ENCODE measurements at places on chromosomes 1 and 21.

- no peak for DNase-seq
Observed at GRCh38 chr1:167675440-167675839, 45.4 kb downstream of the RCSD1 start.

- no peak for DNase-seq
Observed at GRCh38 chr1:213744780-213745179, 243.0 kb upstream of the PROX1 start.

- DNase-seq, result no peak
Observed at GRCh38 chr1:166080967-166081870, 85.6 kb downstream of the FAM78B start.

DNA sequence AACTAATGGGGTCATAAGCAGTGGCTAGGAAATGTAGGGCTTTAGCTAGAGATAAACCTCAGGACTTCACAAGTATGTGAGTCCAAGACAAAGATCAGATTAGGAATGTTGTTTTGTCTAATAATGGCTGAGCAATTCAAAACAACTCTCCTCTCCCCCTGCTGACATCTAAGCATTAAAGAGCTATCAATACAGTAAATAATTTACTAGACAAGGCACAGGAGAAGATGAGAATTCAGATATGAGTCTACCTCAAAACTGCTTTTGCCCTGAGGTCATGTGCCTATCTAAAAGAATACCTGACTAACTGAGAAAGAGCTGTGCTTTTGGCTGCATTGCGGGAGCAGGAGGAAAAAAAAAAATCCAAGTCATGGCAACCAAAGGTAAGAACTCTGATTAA, 86.8 kb downstream of the SPATA17 start:
- no peak for DNase-seq

DNA sequence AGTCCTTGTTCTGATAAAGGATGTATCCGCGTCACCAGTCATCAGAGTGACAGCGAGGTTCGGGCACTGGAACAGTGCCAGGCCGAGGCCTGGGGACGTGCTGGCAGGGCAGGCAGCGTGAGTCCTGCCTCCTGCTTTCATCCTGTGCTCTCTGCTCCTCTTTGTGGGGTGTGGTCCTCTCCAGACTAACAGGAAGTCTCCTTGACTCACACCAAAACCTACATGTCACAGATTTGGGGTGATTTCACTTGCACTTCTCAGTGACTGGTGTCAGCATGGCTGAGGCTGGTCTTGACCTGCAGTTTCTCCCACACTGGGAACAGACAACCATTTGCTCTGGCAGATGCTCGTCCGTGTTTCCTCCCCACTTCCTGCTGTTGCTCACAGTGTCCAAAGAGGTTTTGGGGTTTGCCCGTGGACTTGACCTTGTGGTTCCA, 8.8 kb upstream of the NLRP3 start:
- DNase-seq, result peak; percentile 45

DNA sequence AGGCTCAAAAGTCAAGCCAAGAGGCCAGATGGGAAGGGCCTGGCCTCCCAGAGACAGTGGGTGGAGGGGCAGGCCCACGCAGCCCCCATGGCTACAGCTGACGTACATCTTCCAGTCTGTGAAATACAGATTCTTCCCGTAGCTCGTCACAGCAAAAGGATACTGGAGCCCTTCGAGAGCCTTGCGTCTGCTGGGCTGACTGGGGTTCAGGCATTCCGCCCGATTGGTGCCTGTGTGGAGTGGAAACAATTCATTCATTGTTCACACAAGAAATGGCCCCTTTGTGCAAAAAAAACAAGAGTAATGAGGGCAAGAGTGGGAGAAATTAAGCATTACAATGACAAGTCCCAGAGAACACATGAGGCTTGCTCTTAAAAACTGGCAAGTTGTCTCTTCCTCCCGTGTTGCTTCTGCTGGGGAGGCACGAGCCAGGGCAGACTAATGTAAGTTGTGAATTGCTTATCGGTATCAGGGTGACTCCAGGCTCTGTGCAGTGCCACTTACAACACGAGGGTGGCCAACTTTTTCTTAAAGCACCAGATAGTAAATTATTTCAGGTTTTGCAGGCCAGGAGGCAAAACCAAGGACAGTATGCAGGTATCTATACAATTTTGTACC, 85.1 kb downstream of the NID1 start:
- DNase-seq, result no peak

GRCh38 chr1:184567637-184568036, 180.8 kb downstream of the C1orf21 start:
- DNase-seq, result no peak

DNA sequence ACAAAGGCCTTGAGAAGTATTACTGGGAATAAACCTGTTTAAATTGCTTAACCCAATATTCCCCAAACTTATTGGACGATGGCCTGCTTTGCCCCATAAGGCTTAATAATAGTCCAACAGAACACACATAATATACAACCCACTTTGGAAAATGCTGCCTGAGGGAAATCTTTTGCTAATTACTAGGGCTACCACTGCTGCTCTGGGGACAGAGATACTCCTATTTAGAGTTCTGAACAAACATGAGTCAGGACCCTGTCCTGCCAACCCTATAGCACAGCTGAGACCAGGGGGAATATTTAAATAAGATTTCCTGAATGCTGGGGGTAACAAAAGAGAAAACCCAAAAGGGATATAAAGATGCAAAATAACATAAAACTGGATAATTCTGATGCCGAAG, 139.1 kb downstream of the BRINP2 start:
- DNase-seq, result no peak

DNA sequence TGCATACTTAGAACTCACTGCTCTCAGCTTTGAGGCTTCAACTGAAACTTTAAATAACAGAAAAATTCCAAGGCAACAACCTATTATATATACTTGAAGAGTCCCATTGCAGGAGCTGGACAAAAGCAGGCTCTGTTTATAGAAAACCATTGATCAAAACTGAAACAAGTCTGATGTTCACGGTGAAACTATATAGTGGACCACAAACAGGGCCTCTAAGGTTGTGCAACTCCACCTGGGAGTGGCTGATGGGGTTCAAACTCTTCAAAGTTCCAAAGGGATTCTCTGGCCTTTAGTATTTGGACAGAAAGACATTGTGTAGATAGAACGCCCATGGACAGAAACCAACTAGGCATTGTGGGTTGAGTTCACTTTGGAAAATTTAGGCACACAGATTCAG, 140.3 kb downstream of the ZC3H11B start:
- DNase-seq, result no peak

DNA sequence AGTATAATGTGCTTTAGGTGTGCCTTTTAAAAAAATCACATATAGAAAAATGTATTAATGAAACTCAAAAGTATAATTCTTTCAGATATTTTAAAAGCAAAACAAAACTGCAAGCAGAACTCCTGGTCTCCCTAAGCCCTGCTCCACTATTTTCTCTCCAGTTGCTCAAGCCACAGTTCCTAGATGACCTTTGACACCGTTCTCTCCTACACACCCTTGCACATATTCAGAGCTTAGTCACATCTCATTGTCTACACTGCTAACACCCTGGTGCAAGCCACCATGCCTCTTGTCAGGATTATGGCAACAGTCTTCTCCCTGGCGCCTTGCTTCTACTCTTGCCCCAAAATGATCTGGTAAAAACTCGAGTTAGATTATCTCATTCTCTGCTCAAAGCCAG, 50.2 kb upstream of the ROR1 start:
- no peak for DNase-seq

DNA sequence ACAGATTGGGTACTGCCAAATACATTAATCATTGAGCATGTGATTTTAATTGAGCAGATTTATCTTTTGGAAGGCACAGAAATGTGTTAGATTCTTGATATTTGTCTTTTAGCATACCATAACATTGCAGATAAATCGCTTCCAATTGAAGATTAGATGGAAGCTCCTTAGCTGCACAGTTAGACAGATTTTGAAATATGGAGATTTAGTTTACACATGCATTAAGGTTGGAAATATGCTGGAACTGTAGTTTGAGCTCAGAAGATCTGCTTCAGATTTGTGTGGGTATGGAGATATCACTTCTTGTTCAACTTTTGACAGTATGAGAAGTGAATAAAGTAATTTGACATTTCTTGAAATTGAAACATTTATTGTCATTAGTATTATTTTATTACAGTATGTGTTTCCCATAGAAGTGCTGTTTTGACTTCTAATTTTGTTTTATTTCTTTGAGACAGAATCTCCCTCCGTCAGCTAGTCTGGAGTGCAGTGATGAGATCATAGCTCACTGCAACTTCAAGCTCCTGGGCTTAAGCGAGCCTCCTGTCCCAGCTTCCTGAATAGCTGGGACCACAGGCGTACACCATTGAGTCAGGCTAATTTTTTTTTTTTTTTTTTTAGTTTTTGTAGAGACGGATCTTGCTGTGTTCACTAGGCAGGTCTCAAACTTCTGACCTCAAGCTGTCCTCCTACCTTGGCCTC, 29.1 kb downstream of the THRAP3 start:
- DNase-seq, result no peak

DNA sequence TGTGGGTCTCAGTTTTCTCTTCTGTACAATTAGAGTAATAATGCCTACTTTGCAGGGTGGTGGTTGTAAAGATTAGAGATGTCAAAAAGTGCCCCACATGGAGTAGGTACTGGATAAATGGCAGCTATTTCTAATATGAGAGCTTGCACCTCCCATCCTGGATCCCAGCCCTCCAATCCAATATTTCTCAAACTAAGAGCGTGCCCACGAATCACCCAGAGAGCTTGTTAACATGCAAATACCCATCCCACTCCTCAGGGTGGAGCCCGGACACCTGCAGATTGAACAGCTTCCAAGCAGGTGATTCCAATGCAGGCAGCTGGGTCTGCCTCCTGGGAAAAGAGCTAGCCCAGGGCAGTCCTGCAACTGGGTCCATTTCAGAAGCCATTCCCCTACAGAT, 33.0 kb downstream of the LRRN2 start:
- no peak for DNase-seq

GRCh38 chr1:97726386-97726785, 194.4 kb downstream of the DPYD start:
- DNase-seq, result no peak

DNA sequence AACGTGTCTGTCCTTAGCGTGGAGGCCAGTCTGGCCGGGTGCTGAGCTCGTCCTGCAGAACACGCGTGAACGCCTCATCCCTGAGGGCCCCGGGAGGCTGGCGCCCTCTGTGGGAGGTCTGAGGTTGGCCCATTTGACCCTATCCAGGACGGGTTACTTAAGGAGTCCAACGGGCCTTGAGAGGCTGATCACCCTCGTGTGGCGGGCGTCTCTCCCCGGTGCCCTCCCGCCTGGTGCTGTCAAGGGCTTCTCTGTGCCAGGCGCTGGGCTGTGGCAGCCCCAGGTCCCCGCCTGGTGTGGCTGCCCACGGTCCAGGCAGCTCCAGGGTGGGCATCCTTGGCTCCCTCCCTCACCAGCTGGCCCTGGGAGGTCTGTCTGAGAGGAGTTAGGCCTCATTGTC, 9.7 kb downstream of the SKI start:
- DNase-seq, result no peak

DNA sequence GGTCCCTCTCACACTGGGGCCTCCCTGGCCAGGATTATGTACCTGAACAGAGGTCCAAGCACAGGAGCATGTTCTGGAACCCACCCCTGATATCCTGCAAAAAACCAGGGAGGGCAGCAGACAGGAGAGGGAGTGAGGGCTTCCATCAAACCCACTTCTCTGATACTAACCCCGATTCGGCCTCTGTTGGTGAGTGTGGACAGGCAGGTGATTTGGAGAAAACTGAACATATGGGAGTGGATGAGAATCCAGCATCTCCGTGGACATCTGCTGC, 215.3 kb downstream of the MATN1 start:
- no peak for DNase-seq

- no peak for DNase-seq
Observed at GRCh38 chr1:55129194-55129728, 85.9 kb downstream of the USP24 start.

GRCh38 chr1:196148367-196148970, 459.8 kb downstream of the KCNT2 start:
- no peak for DNase-seq

- no peak for DNase-seq
Observed at GRCh38 chr1:227774821-227775661, 39.8 kb downstream of the SNAP47 start.

- no peak for DNase-seq
Observed at GRCh38 chr1:12587981-12588640, 29.9 kb downstream of the DHRS3 start.

- no peak for DNase-seq
Observed at GRCh38 chr1:163745204-163745603, 423.4 kb downstream of the NUF2 start.

DNA sequence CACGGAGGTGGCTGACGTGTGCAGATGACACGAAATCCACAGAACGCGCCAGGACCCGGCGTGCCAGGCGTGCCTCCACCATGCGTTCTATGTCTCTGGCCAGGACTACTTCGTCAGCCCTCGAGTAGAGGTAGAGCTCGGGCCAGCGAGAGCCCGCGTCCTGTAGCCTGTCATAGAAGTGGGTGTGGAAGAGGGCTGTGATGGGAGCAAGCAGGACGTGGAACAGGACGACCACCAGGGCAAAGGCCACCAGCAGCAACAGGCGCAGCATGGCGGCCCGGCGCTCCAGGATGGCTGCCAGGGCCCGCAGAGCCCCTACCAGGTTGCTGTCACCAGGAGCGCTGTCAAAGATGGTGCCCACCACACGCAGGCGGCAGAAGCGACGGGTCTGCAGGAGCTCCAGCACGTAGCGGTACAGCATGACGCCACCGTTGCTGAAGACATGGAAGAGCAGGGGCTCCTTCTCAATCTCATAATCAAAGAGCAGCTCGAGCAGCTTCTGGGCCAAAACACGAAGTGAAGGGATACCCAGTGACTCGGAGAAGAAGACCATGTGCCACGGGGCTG, 19.6 kb downstream of the TMEM53 start:
- no peak for DNase-seq

- DNase-seq, result no peak
Observed at GRCh38 chr1:223133306-223133823, 9.7 kb downstream of the TLR5 start.

DNA sequence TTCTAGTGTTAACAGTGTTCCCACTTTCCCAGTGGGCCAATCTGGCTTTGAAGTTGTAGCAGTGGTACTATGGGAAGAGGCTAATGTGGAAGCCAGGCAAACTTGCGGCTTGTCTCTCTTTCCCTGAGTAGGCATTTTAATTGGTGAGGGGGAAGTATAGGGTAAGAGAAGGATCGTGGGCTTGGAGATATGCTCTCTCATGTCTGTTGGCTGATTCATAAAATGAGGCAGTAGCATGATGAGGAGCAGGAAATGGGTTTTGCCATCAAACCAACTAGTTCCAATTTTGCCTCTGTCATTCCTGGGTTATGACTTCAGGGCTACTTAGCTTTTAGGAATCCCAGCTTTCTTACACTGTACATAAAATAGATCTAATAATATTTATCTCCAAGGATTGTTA, 12.1 kb downstream of the C8A start:
- no peak for DNase-seq
